ENCODE measurements at places on chromosomes 2 and 18.

DNA sequence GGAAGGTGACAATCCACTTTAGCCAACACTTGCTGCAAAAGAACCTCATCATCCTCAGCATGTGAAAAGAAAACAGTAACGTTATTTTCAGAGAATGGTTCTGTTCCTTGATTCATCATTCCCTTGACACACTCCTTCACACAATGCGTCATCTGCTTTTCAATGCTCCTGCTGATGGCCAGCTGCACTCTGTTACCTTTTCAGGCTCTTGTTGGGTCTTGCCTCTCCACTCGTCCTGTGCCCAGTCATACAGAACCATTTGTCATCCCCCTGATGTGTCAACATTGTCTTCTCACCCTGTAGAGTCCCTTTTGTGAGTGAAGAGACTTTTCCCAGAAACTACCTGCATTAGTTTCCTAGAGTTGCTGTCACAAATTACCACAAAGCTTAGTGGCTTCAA, 12.2 kb upstream of the DTNA start:
- DNase-seq = no peak

DNA sequence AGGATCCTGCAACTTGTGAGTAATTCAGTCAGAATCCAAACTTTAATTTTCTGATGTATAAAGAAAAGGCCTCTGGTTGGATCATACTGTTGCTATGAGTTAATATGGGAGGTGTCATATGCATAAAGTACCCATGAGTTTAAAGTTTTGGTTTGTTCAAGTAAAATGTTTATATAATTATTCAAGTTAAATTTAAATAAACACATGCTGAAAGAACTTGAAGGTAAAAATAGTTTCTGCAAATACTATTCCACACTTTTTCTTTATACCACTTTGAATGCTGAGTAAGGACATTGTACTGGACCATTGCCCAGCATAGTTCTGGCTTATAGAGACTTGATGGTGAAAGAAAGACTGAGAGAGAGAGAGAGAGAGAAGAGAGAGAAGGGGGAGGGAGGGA, 30.7 kb downstream of the PKP4 start:
- DNase-seq = no peak

DNA sequence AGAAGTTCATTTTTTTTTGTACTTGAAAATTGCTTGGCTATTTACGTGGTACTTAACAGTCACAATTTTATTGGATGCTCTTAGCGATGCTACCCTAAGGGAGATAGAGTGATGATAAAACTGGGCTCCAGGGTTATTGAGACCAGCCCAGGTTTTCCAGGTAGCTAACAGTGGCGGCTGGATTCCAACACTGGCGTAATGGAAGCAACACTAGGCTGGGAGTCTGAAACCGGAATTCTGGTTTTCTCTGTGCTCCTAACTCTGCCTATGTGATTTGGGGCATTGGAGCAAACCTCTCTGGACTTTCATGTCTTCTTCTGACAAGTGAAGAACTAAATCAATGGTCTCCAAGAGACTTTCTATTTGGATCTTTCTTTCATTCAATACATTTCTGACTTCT, 9.4 kb upstream of the GALNT14 start:
- DNase-seq = no peak

GRCh38 chr2:98656800-98657199, 48.4 kb downstream of the UNC50 start:
- DNase-seq = no peak

GRCh38 chr2:98778151-98778550, 47.2 kb upstream of the MGAT4A start:
- DNase-seq = no peak

DNA sequence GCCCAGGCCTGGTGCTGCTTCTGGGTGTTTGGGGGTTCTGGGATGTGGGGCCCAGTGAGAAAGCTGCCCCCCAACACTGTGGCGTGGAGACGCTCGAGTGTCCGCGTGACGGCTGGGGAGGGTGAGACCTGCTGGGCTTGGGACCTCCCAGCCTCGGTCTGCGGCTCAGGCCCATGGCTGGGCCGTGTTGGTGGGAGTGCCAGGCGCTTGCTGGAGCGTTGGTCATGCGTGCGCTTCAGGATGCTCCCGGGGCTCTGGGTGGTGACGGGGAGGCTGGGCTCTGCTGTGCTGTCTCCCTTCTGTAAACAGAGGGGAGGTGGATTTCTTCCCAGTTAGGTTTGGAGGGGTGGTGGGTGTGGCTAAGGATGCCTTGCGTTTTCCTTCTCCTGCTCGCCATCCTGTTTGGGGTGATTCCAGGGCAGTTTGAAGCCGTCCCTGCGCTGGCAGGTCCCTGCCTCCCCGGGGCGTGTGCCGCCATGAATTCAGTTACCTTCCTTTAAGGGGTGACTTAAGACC, 606 bp downstream of the GAL3ST2 start:
- peak; percentile 18 for DNase-seq

GRCh38 chr2:24385366-24385765, 25.0 kb upstream of the ITSN2 start:
- DNase-seq = no peak

DNA sequence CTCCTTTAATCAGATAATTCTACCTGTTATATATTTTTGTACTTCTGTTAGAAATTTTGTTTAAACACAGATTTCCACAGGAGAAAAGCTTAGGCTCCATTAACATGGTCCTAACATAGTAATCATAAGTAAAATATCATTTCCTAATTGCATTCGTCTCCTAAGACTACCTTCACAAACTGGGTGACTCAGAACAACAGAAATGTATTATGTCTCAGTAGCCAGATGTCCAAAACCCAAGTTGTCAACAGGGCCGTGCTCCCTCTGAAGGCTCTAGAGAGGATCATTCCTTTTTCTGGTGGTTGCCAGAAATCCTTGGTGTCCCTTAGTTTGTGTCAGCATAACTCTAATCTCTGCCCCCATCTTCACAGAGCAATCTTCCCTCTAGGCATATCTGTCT, 5.4 kb downstream of the FBXO15 start:
- DNase-seq = no peak

GRCh38 chr2:139374296-139374850, 594.2 kb upstream of the NXPH2 start:
- no peak for DNase-seq

DNA sequence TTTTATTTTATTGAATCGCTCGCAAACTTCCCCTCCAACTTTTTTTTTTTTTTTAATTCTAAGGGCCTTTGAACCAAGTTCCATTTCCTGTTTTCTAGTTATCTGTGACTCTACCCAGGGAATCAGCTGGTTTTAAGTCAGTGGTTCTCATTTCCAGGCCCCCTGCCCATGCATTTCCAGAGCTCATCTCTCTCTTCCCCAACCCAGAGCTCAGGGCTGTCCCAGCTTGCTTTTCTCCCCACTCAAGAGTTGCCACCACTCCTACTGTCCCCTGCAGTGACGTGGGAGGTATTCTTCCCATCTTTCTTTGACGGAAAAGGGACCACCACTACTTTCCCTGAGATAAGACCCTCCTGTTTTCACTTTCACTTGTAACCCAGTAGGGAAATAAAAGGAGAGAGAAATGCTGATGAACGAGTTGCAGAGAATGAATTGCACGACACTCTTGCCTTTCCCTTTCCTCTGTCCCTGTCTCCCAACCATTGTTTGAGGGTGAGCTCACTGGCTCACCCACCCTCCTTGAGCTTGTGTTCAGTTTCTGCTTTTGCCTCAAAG, 42.1 kb downstream of the TET3 start:
- DNase-seq = no peak

- DNase-seq = no peak
Observed at GRCh38 chr2:98701230-98701629, 29.7 kb downstream of the MGAT4A start.

DNA sequence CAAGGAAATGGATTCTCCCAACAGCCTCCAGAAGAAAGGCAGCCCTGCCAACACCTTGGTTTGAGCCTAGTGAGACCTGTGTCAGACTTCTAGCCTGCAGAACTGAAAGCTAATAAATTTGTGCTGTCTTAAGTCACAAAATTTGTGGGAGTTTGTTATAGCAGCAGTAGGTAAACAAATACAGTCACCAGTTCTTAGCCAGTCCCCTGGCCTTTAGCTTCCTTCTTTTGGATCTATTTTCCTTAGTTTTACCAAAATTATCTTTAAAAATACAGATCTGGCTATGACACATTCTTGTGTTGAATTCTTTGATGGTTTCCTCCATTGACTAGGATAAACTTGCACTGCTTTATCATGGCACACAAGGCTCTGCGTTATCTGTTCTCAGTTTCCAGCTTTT, 697.9 kb upstream of the FANCL start:
- no peak for DNase-seq

GRCh38 chr2:98301469-98301868, 44.8 kb upstream of the CNGA3 start:
- no peak for DNase-seq

- DNase-seq = no peak
Observed at GRCh38 chr2:205199165-205199850, 483.0 kb upstream of the NRP2 start.

- DNase-seq = no peak
Observed at GRCh38 chr18:77254711-77255405, 5.2 kb downstream of the GALR1 start.

DNA sequence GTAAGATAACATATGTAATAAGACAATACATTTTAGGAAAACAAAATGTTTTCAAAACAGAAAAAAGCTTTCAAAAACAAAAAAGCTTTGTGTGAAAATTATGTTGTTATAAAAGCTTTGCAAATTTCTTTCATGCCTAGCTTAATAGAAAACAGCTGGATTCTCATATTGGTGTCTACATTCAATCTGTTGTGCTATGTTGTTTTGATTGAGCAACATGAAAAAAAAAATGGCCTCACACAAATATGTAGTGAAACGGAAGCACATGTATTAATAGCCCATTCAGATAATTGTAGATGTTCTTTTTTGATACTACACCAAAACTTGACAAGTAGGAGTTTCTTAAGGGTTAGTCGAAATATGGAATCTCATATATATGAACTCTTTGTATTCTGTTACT, 197.5 kb downstream of the ZEB2 start:
- DNase-seq = no peak

DNA sequence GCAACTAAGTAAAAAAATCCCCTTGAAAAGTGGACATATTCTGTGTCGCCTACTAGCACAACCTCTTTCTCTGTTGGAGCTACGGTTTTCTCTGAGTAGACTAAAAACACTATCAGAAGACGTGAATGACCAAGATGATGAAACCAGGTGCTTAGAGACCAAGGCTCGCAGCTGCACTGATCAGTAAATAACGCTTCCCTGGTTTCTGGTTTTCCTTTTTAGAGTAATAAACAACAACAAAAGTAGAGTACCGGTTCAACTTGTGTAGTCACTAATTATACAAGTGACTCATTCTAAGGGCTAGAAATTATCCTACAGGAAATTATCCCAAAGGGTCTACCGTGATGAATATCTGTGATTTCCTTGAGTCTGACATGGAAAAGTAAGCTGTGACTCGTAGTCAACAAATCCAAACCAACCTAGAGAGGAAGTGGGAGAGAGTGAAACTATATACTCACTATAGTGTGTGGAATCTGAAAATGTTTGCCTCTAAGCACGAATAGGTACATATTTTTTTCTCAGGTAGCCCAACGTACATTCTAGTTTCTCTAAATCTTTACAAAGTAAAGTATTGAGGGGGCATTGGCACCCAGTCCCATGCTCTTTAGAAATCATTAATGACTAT, 17.8 kb downstream of the RASGRP3 start:
- no peak for DNase-seq

DNA sequence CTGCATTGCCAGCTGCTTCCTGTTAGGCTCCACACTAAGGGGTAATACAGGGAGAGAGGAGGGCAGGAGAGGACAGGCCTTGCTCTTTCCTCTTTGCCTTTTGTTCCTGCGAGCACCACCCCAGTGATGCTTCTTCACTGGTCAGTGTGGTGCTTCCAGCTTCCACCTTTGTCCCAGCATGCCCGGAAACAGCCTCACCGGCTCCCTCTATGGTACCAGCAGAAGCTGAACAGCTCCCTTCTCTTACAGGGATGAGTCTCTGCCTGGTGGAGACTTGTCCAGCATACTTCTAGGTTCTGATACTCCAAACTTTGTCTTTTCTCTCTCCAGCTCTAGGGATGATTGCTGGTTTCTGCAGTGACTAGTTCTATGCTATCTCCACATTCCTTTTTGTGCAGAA, 413.3 kb downstream of the TSN start:
- DNase-seq = no peak

DNA sequence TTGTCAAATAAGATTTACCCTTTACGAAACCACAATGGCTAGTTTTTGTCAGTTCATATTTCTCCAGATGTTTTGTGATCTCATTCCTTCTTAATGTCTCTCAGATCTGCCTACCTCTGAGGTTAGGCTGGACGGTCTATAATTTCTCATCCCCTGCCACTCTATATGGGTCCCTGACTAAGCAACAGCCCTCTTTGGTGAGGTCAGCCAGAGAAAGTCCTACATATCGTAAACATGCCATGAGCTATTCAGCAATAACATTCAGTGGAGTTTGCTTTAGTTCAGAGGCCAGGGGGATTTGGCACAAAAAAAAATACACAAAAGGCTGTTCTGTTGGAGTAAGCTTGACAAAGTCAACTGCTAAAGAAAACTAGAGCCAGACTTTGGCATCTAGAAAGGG, 192.1 kb upstream of the NCKAP5 start:
- no peak for DNase-seq

- DNase-seq = no peak
Observed at GRCh38 chr2:75610671-75611070, 35.9 kb upstream of the MRPL19 start.

Measured in activated CD4-positive, CD25-positive, alpha-beta regulatory T cell treated with anti-CD3 and anti-CD28 coated beads, Interleukin-2, amount 50 U/mL, for 72 hours (primary cell).